ENCODE measurements at places on chromosomes 2 and 18.

DNA sequence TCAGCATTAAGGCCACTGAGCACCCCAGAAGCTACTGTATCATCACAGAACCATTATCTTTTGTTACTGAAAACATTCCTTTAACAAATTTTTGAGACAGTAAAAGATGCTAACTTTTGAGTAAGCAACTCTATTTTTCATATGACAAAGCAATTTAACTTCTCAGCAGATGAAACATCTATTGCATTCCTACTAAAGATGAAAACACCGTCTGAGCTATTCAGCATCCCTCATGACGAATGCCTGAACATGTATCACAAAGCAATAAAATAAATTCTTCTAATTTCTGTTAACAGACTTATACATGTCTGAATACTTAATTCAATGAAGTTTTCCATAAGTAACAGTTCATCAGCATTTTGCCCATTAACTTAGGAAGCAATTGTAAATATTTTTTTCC is 23.9 kb downstream of the CHN1 start:
- DNase-seq: no peak

DNA sequence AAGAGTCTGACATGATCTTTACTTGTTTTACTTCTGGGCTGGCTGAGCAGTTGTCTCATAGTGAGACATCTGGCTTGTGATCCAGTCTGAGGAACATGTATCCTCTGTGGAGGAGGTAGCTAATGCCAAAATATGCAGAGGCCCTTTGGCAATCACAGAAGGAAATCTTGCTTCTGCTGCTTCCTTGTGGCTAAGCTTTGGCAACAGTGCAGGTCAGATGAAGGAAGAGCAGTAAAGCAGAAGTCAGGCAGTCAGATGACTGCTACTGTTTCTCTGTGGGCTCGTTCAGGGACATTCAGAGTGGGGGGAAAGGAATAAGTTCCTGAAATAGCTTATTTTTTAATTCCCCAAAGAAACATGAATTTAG is 22.3 kb downstream of the DOK1 start:
- peak; percentile 90 for DNase-seq

DNA sequence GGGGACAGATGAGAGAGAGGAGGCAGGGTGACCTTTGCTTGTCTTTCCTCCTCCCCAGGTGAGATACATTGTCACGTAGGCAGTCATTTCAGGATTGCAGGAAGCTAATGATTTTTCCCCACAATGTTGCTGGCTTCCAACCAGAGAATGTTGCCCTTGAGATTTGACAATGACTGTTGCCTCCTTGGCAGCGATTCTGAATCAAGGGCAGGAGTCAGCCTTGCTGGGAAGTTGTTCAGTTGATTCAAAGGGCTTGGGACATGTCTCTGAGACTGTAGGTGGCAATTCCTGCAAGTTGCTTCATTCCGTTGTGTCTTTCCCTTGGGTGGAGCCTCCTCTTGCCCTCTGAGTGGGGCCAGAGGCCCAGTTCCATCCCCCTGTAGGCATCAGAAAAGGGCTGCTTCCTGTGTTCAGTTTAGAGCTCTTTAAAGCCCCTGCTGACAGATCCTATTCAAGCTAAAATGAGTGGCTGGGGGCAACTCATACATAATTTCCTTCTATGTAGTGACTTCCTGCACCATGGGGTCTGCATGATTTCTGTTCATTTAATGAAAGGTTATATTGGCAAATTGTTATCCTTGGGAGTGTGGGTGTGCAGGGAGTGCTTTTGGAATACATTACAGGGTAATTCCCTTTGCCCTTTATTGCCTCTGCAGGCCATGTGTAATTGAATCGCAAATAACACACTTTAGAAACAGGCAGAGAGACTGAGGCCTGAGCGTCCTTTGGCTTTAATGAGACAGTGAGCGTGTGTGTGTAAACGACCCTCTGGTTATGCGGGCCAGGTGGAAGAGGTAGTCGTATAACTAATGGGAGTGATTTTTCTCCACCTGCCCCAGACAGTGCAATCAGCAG is 52.4 kb downstream of the GPR39 start:
- no peak for DNase-seq

GRCh38 chr2:14779252-14779651 is 146.7 kb downstream of the LRATD1 start:
- DNase-seq: no peak

DNA sequence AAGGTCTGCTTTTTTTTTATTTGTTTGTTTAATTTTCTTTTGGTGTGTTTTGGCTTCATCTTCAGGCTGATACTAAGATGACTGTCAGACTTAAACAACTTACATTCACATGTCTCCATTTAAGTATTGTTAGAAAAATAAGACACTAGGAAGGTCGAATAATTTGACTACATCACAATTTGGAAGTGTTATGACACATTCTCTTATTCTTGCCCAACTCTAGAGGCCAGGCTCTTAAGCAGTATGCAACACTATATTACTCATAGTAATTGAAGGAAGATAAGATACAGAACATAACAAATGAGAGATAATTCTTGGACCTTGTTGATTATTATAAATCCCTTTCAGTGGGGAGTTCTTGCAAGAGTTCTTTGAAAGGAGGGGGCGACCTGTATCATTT is 295.3 kb upstream of the COL3A1 start:
- no peak for DNase-seq

DNA sequence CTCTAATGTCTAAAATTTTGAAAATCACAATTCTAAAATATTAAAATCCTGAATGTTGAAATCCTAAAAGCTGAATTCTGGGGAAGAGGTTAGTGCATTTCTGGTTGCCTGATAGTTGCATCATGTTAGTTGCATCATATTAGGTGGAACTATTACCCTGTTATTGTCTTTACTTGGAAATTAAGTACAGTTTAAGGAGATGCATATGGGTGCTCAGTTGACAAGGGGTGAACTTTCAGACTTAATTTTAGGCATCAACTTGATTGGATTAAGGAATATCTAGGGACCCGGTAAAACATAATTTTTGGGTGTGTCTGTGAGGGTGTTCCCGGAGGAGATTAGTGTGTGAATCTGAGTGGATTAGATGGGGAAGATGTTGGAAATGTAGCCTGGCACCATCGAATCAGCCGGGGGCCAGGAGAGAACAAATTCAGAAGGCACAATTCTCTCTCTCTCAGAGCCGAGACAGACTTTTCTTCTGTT is 409.8 kb downstream of the PLCL1 start:
- no peak for DNase-seq

DNA sequence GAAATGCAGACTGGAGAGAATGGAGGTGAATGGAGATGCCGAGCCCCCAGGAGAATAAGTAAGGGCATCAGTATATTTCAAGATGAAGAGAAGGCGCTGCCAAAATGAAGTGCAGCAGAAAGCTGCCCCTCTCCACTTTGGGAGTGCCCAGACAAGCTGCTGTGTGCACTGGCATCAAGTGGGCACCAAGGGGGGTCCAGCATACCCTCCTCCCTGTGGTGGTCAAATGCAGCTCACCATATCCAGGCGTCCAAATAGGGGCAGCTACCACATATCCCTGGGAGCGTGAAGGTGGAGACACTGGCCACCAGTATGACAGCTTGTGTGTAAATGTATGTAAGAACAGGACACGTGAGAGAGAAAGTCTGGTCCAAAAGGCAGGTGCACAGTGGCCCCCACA is 236.6 kb downstream of the KLHL29 start:
- no peak for DNase-seq

DNA sequence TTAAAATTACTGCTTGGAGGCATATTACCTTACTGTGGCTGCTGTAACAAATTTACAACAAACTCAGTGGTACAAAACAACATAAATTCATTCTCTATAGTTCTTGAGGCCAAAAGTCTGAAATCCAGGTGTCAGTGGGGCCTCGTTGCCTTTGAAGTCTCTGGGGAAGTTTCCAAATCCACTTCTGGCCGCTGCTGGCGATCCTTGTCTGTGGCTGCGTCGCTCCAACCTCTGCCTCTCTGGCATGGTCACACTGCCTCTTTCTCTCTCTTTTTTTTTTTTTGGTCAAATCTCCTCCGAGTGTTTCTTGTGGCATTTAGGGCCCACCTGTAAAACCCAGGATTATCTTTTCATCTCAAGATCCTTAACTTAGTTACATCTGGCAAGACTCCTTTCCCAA is 182.8 kb downstream of the ST6GAL2 start:
- no peak for DNase-seq

GRCh38 chr18:69399253-69399652 is 1.4 kb upstream of the DOK6 start:
- no peak for DNase-seq

DNA sequence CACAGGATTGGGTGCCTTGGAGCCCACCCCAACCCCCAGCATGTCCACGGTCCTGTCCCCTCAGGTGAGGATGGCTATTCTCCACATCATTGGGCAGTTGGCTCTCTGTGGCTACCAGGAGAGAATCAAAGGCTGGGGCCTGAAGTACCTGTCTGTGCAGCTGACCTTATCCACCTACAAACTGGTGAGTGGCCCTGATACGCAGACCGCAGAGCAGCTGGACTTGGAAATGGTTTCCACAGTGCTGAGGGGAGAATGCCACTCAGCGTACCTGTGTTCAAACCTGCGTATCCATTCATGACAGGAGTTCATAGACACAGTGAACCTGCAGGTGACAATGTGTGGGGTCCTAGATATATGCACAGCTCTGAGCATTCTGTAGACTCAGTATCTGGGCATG is 21.6 kb downstream of the MROH2A start:
- DNase-seq: no peak

GRCh38 chr2:20596193-20596972 is 54.5 kb downstream of the HS1BP3 start:
- peak; percentile 26 for DNase-seq

- DNase-seq: no peak
These were observed 123.9 kb upstream of the SULT1C3 start for GRCh38 chr2:108115868-108116267.

- no peak for DNase-seq
These were observed 124.7 kb upstream of the GLI2 start for GRCh38 chr2:120611016-120611415.

- no peak for DNase-seq
These were observed 203.5 kb downstream of the UXS1 start for GRCh38 chr2:105990624-105991023.

GRCh38 chr2:70090706-70091334 is 3.5 kb downstream of the PCBP1 start:
- no peak for DNase-seq

DNA sequence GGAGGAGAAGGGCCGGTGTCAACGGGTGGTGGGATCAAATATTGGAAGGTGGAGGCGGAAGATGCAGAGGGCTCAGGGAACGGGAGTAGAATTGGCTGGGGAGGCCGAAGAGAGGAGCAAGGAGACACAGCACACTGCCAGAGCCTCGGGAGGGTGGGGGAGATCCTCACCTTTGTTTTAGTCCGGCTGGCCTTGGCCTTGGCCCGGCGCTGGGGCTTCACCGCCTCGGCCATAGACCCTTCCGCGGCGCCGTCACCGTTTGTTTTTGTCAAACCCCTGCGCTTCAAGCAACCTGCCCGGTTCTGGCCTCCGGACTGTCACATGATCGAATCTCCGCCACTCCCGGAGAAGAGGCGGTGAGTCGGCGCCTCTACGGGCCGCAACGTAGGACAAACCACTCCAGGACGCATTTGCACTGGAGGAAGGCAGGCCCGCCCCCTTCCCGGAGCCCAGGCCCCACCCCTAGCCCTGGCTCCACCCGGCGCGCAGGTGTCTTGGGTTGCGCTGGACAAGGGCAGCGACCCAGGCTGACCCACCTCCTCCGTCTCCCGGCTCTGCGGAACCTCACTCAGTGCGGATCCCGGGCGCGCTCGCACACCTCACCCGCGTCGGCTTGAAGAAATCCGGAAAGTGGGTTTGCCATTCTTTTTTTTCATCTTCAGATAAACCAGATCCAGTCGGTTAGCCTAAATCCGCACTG is at the start of gene EPG5:
Gene EPG5, minus strand, starts transcription at position 323 of the 700 bp plus-strand sequence. Its CDS starts 90 bp downstream, at position 233.
- peak; percentile 98 for DNase-seq

DNA sequence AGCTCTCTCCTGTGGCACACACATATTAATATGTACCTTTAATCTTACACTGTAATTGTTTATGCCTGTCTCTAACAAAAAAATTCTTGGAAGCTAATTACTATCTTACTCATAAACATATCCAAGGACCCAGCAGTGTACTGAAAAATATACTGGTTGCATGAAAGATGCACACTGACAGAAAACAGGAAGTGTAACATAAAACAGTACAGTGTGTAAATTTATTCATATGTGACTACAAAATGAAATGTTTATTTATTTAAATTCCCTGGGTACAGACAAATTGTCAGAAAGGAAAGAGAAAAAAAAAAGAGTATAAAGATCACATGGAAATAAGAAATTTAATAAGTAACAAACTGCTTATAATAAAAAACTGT is 28.5 kb downstream of the TMEM131 start:
- peak; percentile 27 for DNase-seq

- peak; percentile 65 for DNase-seq
These were observed 495 bp upstream of the TTC32 start for GRCh38 chr2:19902216-19902740.

DNA sequence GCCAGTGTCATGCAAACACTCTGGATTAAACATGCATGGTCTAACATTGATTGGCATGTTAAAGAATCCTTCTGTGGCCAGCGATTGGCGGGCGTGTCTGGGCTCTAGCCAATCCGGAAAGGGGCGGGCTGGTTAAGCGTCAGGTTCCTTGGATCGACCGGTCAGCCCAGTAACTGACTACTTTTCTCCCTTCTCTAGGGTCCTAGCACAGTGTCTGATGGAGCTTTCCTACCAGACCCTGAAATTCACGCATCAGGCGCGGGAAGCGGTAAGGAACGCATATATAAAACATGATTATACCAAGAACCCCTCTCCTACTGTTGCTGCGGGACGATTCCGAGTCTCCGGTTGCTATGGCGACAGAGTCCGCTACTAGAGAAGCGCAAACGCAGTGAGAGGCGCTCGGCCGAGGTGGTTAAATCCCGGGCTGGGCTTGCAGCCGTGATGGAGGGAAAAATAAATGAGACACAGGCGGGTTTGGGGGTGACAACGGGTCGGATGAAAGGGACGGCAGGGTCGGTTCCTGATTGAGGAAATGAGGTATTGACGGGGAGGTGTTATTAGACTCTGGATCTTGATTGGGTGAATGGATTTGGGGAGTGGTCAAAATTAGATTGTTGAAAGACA is 29.4 kb downstream of the KATNAL2 start:
- DNase-seq: peak; percentile 89

DNA sequence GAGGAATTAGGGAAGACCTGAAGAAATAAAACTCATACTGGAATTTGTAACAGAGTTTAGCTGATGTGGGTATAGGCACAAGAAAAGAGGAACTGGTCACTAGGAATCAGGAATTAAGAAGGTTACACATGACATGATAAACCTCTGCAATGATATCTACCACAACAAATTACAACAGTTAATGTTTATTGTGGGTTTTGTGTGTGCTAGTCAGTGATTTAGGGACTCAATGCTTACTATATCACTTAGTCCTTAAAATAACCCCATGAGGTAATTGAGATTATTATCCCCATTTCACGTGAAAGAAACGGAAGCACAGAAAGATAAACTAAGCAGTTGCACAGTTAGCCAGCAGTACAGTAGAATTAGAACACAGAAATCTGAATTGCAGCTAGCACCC is 415.8 kb upstream of the ZEB2 start:
- DNase-seq: peak; percentile 62

- DNase-seq: no peak
These were observed 191.2 kb upstream of the PXDN start for GRCh38 chr2:1935476-1935875.

Data from hematopoietic multipotent progenitor cell treated with erythropoietin and hydrocortisone succinate and interleukin-3 and kit ligand, for 4 days (in vitro differentiated cells).